ENCODE measurements at places on chromosomes 13 and 19.
A peak's percentile ranks its signal among the peaks of the same experiment; 100 is the strongest.

- no peak for DNase-seq
Measured at GRCh38 chr13:35714588-35715377, 238.3 kb upstream of the MAB21L1 start.

DNA sequence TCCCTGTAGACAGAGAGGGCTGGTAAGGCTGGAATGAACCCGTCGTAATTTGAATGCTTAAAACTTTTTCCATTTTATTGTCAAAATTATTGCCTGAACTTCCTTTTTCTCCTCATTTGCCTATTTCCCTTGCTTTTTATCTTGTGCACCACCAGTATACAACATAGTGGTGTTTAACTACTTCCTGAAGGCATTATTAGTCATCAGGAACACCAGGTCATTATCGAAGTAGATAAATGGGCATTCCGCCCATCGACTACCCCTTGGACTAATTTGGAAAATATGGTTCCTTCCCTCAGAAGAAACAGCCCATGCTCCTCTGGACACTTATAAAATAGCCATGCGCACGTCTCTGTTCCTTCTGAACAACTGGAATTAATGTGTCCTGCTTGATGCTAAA, 232.1 kb downstream of the TM9SF2 start:
- DNase-seq = no peak

DNA sequence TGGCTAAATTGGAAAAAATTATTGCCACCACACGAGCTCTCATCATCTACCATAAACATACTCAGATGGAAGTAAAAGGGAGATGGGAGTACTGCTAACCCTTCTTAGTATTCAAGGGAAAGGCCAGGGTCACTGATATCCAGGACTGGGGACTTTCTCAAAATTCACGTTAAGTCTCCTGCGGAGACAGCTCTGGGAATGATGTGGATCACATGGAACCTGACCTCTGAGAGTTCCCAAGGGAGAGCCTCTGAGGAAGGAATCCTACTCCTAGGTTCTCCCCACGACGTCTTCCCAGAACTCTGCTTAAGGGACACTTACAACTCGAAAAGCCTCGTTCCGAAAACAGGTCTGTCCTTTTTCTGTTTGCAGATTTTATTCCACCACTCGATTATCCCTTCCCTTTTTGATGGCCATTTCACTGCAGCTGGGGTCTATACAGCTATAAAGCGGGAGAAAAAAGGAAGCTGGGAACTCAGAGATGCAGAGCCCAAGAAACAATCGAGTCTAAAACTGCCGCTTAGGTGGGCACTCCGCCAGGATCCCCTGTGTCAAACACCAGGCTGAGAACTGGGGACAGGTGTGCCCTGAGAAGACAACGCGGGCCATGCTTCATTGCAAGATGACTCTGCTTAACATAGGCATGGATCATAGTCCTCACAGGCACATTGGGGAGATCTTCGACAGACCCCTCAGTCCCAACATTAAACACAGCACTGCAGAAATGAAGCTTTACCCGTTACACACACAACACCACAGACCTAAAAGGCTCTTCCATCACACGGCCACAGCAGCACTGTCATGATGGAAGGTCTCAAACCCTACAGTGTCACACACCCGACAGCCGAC, 823 bp upstream of the ZNF567 start:
- DNase-seq = no peak

- DNase-seq = no peak
Measured at GRCh38 chr13:99153219-99153618, 47.4 kb upstream of the UBAC2 start.

DNA sequence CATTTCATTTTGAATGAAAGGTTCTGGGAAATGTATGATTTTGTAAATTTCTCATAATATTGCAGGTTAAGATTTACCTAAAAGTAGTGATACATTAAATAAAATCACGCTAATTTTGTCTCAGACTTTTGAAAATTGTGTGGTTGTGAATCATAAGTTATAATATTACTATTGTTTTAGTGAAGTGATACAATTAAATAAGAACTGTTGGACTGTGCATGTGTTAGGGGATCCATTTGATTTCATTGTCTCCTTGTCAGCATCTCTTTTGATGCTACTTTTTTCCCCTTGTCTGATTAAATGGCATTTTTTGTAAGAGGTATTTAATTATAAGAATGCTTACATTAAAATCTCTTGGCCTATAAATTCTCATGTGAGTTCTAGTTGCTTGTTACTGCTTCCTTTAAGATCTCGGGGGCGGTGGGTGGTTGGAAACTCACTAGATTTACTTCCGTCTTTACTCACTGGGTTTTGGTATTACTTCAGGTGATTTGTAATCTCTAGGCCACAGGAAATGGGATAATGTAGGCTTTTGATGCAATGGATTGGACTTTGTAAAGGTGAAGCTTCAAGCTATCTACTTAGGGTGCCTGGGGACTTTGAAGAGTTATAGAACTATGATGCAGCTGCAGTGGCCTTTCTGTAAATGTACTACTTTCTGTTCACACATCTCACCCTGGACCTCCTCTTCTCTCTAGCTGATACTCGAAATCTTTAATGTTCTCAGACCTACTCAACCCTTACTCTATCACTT, 66.5 kb downstream of the PAN3 start:
- peak; percentile 66 for DNase-seq

DNA sequence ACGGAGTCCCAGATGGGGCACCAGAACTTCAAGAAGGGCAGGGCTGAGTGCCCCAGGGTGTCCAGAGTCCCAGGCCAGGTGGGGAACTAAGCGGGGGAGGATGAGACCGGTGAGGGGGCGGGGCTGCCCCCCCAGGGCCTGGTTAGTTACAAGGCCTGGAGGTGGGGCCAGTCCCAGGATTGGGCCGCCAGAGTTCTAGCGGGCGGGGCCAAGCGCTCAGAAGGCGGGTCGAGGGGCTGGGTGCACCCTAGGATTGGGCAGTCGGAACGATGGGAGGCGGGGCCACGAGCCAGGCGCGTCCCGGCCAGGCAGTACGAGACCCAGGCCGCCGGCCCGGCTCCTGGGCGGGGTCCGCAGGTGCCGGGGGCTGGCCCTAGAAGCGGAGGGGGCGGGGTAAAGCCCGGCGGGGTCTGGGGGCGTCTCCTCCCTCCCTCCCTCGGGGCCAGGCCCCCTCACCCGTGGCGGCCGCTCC, 571 bp downstream of the ZNF653 start:
- DNase-seq = peak; percentile 99

DNA sequence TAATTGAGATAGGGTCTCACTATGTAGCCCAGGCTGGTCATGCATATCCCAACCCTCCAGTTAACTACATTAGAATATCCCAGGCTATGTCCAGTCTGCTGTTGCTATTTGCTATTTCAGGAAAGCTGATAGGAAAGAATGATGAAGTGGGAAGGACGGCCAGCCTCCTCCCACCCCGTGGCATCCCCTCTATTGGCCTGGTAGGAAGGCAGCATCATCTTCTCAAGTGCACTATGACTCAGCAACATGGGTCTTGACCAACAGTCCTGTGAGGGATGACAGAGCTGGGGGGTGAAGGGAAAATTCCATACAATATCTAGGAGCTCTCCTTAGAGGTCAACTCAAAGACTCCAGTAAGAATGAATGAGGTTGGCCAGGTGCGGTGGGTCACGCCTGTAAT, 48.0 kb upstream of the ABCC4 start:
- DNase-seq = no peak

- DNase-seq = no peak
Measured at GRCh38 chr13:48727241-48728011, 73.7 kb downstream of the CYSLTR2 start.

DNA sequence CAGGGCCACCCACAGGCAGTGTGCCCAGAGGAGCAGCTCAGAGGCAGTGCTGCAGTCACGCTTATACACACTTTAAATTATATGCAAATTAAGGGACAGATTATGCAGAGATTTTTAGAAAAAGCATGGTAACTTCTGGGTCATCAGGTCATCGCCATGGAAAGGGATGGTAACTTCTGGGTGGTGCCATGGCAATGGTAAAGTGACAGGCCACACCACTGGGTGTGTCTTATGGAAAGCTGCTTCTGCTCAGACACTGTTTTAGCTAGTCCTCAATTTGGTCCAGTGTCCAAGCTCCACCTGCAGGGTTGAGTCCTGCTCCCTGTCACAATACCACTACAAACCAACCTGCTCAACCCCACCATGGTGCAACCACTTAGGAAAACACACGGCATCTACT, 29.9 kb upstream of the LSM14A start:
- DNase-seq = no peak

DNA sequence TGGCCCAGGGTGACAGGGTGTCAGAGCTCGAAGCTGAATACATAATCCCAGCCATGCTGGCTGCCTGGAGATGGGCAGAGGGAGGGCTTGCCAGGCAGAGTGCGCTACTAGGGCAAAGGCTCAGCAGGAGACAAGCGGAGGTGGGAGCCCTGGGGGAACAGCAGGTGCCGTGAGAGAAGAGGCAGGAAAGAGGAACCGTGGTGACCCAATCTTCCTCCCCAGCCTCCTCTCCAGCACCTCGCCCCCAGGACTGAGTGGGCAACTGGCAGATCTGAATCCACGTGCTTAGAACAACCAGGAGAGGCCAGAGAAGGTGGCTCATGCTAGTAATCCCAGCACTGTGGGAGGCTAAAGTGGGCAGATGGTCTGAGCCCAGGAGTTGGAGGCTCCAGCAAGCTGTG, 11.0 kb upstream of the CCL25 start:
- no peak for DNase-seq

- peak; percentile 16 for DNase-seq
Measured at GRCh38 chr19:39542206-39542605, 2.2 kb upstream of the EID2 start.

GRCh38 chr13:74084375-74084935, 49.7 kb downstream of the KLF12 start:
- no peak for DNase-seq

- no peak for DNase-seq
Measured at GRCh38 chr13:43346427-43346826, 323.0 kb downstream of the DNAJC15 start.

- no peak for DNase-seq
Measured at GRCh38 chr13:68232351-68233130, 1002.4 kb upstream of the PCDH9 start.

DNA sequence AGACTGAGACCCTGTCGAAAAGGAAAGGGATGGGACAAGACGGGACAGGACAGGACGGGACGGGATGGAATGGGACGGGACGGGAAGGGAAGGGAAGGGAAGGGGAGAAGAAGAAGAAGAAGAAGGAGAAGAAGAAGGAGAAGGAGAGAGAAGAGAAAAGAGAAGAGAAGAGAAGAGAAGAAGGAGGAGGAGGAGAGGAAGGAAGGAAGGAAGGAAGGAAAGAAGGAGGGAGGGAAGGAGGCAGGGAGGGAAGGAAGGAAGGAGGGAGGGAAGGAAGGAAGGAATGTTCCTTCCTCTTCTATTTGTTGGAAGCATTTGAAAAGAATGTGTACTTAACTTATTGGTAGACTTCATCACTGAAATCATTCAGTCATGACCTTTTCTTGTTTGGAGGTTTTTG, 9.6 kb upstream of the SHFL start:
- no peak for DNase-seq

DNA sequence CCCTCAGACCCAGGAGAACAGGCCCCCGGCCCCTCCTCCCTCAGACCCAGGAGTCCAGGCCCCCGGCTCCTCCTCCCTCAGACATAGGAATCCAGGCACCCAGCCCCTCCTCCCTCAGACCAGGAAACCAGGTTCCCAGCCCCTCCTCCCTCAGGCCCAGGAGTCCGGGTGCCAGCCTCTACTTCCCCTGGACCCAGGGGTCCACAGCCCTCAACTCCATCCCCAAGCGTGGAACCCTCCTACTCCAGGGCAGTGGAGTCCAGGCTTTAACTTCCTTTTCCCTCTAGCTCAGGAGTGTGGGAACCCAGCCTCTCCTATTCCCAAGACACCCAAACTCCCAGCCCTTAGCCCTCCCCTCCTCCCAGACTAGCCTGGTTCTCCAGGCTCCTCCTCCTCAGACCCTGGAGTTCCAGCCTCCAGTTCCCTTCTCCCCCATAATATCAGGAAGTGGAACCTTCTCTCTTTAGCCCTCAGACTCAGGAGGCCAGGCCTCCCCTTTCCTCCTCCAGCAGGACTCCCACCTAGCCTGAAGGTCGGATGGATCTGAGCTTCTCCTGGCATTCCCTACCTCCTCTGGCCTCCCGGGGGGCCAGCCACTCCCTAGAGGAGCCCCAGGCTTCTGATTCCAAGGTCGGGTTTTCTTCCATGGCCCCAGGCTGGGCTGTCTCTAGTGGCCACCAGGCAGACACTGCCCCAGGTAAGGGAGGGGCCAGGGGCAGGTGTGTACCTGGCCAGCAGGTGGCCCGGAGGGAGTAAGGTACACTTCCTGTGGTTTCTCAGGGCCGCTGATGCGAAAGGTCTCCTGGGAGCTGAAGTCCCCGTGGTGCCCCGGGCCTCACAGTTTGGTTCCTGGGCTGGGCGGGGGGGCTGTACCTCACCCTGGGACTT, at the start of gene TMC4:
TMC4 (minus strand) TSS at position 690 of the 888 bp plus-strand sequence; CDS start at position 647, 43 bp downstream.
- no peak for DNase-seq

DNA sequence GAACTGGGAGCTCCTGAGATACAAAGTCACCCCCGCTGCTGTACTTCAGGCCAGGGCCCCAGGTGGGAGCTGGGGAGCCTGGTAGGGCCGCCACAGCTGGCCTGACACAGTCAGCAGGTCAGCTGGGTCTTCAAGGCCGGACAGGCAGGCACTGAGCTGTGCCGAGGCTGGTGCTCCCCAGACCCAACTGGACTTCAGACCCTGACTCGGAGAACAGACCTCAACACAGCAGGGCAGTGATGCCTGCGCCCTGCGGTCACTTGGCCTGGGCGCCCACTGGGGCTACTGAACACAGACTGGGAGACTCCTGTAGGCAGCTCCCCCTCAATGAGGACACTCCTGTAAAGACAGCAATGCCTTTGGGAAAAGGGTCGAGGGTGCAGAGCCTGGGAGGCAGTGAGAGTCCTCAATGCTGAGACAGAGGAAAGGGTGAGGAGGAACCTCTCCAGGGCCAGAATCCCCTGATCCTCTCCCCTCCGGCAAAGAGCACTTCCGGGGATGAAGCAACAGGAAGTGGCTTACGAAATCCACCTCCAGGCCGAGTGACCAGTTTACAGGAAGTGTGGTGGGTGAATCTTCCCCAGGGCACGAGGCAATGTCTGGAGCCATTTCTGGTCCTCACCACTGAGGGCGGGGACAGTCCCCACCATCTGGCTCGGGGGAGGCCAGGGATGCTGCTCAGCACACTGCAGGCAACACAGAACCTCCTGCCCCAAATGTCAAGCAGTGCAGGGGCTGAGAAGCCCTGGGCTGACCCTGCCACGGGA, 40.8 kb upstream of the ISYNA1 start:
- DNase-seq = peak; percentile 85

DNA sequence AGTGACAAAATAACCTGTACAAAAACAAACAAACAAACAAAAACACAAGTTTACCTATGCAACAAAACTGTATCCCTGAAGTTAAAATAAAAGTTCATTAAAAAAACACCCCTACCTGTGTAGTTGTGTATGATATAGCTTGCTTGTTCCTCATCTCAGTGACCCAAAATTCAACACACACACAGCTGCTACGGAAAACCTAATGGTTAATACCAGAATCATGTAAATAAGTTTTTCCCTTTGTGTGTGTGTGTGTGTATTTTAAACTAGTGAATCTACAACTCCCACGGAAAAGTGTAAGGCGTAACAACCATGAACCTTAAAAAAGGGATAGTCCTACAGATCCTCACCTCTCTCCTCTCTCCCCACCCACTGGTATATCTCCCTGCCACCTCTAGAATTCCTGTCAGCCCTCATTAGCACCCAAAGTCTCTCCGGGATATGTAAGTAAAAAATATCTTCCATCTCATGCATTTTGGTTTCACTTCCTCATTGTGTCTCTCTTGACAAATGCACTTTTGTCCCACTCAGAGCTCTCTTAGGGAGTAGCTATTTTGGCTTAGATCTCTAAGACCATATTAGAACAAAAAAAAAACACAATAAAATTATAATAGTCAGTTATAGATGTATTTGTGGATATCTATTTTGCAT, 2236.5 kb downstream of the PCDH9 start:
- no peak for DNase-seq
